ENCODE measurements at places on chromosomes 5 and 9.

GRCh38 chr9:118230329-118230728, 526.1 kb downstream of the TLR4 start:
- DNase-seq = no peak

DNA sequence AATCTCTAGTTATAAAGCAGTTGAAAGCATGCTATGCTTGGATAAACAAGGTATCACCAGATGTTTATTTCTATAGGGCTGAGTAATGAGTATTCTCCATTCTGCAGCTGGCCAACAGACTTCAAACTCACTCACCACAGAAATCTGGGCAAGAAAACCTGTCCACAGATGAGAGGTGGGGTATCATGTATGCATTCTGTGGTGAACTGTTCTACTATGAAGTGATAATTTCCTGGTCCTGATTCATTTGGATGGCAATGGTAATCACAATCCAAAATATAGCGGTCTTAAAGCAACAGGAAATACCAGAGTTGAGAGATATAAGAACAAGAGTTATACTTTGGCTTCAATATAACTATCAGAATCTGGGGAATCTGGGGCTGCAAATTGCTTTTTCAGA, 65.9 kb upstream of the EFNA5 start:
- no peak for DNase-seq

DNA sequence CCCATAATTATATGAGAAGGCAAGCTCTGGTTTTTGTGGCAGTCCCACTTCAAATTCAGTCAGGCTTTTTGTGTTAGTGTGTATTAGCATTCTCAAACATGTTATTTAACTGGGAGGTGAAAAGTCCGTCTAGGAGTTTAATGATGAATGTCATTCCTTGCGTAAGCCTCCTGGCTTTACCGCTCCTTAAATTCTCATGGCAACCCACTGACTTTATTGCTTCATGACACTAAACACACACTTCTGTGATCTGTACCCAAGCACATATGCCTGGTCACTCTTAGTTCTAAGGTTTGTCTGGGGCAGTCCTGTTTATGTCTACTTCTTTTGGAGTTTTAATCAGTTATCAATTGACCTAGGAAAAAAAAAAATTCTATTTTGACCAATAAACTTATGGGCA, 677.9 kb upstream of the DMAC1 start:
- no peak for DNase-seq

DNA sequence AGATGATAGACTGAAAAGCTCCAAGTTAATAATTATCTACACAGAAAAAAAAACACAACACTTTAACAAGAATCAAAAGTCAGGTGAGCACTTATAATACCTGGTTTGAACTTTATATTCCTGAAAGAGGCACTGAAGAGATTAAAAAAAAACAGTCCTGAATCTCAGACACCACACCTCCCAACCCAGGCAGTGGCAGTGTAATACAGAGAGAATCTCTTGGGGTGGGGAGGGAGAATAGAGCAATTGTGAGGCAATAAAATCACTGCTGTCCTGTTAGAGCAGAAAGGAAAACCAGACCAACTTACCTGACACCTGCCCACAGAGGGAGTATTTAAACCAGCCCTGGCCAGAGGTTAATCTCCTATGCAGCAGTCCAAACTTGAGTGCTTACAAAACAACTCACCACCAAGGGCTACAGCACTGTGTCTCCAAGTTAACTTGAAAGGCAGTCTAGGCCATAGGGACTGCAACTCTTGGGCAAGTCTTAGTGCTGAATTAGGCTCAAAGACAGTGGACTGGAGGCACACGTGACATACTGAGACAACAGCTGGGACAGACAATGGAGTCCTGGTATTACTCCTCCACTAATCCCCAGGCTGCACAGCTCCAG, 54.2 kb downstream of the SLCO4C1 start:
- no peak for DNase-seq

DNA sequence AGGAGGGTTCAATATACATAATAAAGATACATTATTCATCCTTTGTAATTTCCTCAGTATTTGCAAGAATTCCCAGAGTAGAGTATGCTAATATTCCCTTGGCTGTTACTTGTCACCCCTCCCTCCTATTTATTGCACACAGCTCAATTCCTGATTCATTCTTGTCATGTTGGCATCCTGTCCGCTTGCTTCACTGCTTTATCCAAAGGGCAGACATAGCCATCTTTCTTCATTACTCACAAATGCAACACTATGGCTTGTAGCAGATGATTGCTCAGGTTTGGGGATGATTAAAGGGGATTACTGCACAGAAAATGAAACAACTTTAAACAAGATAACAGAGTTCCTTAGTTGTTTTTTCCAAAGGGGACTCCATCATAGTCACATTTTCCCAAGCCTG, 1.2 kb upstream of the IL33 start:
- DNase-seq = no peak

DNA sequence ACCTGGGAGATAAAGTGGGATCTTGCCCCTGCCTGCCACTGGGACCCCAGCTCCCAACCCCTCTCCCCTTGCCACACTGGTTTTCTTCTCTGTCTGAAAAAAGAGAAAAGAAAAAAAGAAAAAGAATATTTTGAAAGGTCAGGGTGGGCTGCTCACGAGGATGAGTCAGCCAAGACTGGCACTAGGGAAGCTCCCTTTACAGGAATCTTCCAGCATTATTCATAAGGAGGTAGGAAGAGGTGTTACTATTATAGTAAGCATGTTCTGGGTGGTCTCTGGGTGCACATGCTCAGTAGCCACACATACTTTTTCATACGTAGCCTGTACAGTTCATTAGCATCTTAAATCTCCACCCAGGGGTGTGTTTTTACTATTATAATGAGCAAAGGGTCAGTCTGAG, 46.8 kb upstream of the HAND1 start:
- no peak for DNase-seq

- no peak for DNase-seq
Observed at GRCh38 chr9:129761901-129762369, 9.1 kb upstream of the PTGES start.

DNA sequence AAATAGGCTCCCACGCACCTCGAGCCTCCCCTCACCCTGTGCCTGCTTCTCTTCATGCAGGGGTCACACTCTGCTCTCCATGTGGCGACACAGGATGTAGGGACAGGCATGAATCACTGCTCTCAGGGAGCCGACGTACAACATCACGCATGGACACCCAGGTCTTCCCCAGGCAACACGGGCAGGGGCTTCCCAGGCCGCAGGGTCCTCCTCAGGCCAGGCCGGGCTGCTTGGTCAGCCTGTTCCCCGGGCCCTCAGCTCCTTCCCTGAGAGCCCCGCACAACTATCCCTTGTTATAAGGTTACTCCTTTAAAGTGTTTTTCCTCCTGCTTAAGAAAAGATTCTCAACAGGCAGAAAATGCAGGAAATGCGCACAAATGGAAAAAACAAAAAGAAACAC, 1.1 kb downstream of the SLC6A18 start:
- no peak for DNase-seq

GRCh38 chr5:97229688-97230285, 46.7 kb upstream of the RIOK2 start:
- DNase-seq = no peak

GRCh38 chr9:36029202-36029601, 7.5 kb upstream of the RECK start:
- no peak for DNase-seq

GRCh38 chr5:64188776-64189175, 23.1 kb downstream of the RNF180 start:
- no peak for DNase-seq

DNA sequence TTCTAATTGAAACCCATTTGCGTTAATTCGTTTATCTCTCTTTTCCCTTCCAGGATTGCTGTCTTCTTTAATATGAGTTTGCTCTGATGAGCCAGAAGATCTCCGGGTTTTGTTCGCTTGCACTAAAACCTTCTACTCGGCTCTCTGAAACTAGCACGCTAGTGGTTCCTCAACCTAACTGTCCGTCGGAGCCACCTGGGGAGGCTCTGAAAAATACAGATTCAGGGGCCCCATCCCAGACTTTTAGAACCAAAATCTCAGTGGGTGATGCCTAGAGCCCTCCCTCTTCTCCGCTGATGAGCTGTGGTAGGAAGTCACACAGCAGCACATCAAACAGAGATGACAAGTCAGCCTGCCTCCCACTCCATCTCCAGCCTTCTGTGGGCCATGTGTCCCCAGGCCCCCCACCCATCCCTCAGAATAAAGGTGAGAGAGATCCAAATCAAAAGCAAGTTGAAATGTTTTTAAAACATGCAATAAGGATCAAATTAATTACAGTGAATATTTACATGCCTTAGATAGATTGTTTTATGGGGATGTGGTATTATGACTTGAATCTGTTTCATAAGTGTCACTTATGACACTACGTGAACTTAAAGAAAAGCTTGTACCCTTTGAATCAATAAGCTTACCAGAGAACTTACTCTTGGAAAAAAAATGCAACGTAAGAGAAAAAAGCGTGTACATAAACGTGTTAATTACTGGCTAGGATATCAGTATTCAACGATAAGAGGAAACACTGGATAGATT, 16.4 kb downstream of the FCN2 start:
- DNase-seq = no peak

GRCh38 chr9:21155501-21155900, 11.0 kb downstream of the IFNA21 start:
- no peak for DNase-seq

- no peak for DNase-seq
Observed at GRCh38 chr9:129335464-129336129, 157.5 kb upstream of the IER5L start.

- no peak for DNase-seq
Observed at GRCh38 chr5:140986117-140986521, 19.8 kb downstream of the PCDHAC2 start.

DNA sequence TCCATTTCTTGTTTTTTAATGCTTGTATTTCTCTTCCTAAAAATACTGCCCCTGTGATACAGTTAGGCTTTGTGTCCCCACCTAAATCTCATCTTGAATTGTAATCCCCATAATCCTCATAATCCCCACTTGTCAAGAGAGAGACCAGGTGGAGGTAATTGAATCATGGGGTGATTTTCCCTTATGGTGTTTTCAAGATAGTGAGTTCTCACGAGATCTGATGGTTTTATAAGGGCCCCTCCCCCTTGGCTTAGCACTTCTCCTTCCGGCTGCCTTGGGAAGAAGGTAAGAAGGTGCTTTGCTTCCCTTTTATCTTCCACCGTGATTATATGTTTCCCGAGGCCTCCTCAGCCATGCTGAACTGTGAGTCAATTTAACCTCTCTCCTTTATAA, 227.4 kb downstream of the MAN2A1 start:
- DNase-seq = no peak

- no peak for DNase-seq
Observed at GRCh38 chr9:99712214-99712613, 109.5 kb upstream of the NR4A3 start.

- peak; percentile 78 for DNase-seq
Observed at GRCh38 chr9:136648751-136649150, 14.0 kb upstream of the EGFL7 start.

DNA sequence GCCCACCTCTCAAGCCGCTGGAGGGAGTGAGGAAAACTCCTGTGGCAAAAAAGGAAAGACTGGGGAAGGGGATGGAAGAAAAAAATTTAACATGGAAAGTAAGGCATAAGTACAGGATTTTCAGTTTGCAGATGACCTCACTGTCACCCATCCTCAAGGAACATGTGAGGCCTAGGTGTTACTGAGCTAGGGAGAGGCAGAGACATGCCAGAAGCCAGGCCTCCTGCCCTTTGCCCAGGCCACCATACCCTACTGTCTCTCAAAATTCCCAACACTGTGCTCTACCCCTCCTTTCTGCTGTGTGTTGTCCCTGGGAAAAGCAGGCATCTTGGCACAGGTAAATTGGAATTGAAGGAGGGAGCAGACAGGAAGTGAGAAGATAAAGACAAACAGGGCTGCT, 4.4 kb upstream of the MGAT1 start:
- no peak for DNase-seq

- DNase-seq = no peak
Observed at GRCh38 chr5:132222649-132223038, 5.0 kb downstream of the P4HA2 start.

DNA sequence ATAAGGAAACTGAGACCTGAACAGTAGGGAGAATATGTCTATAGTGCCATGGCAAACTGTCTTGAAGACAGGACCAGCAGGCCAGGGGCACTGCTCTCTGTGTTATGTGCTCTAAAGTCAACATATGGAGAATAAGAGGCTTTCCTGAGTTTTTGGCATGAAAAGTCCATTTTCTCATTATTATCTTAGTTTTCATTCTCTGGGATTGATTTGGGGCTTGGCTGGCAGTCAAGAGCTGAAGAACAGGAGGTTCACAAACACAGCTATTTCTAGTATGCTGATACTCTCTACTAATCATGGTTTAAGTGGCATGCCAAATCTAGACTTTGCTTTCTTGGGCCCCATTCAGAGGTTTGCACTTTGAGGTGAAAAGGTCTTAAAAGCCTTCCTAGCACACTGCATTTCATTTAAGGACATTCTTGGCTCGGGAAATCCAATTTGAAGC, 404.4 kb downstream of the ZNF608 start:
- no peak for DNase-seq

DNA sequence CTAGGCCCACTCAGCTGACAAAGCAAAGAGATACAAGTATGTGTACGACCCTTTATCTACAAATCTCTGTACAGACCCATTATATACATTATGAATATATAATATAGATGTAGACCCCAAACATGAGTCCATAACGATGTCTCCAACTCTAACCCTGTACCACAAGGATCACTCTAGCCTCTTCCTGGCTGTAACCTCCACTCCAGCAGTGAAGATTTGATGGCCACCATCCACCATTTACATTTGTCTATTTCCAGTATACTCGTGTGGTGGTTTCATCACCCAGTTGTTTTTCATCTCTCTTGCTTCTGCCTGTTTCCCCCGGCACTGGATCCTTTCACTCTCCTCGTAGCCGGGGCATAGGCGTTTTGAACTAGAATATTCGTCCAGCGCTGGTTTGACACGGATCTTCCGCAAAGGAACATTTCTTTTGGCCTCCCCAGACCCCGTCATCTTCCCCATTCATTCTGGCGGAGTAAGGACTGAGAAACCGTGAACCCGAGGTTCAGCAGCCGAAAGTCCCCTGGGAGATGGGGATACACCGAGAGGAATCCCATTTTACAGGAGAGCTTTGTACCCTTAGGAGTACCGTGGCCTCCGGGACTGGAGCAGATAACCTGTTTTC, 828 bp upstream of the TRIO start:
- DNase-seq = peak; percentile 19

- DNase-seq = no peak
Observed at GRCh38 chr9:106883030-106883429, 20.1 kb downstream of the ZNF462 start.

DNA sequence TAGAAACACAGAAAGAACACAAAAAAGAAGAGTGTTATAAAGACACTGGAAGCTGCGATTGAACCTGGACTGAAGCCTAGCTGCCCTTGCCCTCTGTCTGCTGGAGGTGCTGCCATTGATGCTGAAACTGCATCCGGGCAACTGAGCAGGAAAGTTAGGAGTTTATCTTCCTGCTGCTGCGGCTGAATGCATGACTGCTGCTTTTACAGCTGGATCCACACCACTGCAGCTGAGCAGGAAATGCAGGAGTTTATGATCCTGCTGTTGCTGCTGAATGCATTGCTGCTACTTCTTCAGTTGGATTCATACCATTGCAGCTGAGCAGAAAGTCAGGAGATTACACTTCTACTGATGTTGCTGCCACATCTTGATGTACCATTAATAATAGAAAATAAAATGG, 21.8 kb upstream of the JAKMIP2 start:
- no peak for DNase-seq

GRCh38 chr5:948472-949274, 56.0 kb downstream of the TRIP13 start:
- DNase-seq = no peak
